ENCODE measurements at places on chromosomes 5 and 9. TPM values are rescaled to one million over a fixed set of nuclear protein-coding genes. Genes with fewer than 3 reads are reported as not detected.

DNA sequence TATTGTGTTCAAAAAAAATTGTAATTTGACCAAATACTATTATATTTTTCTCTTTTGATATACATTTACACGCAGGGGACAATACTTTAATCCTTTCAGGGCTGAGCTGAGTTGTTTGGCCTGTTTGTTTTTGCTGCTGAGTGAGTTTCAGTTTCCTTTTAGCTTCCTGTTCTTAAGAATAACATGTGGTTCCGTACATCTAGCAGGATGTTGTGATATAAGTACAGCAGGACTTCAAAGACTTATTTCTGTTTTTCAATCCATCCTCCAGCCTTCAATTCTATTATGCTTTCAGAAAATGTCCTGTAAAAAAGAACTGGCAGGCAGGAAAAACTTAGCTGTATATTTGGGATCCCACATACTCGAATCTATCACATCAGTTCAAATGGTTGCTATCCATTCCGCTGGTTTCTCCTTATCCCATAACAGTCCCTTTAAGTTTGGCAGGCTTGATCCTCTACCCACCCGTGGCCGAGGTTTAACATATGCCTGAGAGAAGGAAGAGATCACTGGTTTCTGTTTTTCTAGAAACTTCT lies 1037.3 kb upstream of the ACO1 start:
- H3K4me1 ChIP-seq = no peaks in the 10 kb centered on the region
- no peak overlapping the region for H3K27ac ChIP-seq
- H3K36me3 ChIP-seq = no peaks in the 10 kb centered on the region
- no peak for DNase-seq

- H3K4me1 ChIP-seq = no peaks in the 10 kb centered on the region
- no peaks in the 10 kb centered on the region for H3K36me3 ChIP-seq
- no peak overlapping the region for H3K27ac ChIP-seq
- no peak for DNase-seq
- H3K4me3 ChIP-seq = no peak overlapping the region
- H3K27me3 ChIP-seq = no peaks in the 10 kb centered on the region
Observed at GRCh38 chr5:142455856-142456255, 131.0 kb upstream of the SPRY4 start.

CCDC192 gene
- total RNA-seq = not detected

DNA sequence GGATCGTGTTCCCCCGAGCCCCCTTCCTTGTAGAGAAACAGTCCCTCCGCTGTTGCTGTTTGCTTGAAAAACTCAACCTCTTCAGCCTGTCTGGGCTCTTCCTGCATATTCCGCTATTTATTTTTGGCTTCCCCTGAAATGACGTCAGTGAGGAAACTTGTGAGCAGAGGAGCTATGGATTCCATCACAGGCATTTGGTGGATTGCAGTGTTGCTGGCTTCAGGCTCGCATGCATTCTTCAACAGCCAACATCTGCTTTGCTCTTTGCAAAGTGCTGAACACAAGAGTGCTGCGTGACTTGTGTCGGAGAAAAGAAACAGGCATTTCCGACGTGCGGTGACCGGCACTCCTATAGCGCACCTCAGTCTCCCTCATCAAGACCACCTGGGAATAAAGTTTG lies 232.7 kb downstream of the RFK start:
- peaks cover 2% of the 10 kb centered on the region for H3K36me3 ChIP-seq
- no peaks in the 10 kb centered on the region for H3K4me1 ChIP-seq
- DNase-seq = no peak
- no peak overlapping the region for H3K27ac ChIP-seq
- H3K27me3 ChIP-seq = no peaks in the 10 kb centered on the region

PAEP gene
- total RNA-seq = not detected

HSD17B3 gene
- not detected for total RNA-seq

PPP2R2B gene
- total RNA-seq = 0.26 TPM

DNA sequence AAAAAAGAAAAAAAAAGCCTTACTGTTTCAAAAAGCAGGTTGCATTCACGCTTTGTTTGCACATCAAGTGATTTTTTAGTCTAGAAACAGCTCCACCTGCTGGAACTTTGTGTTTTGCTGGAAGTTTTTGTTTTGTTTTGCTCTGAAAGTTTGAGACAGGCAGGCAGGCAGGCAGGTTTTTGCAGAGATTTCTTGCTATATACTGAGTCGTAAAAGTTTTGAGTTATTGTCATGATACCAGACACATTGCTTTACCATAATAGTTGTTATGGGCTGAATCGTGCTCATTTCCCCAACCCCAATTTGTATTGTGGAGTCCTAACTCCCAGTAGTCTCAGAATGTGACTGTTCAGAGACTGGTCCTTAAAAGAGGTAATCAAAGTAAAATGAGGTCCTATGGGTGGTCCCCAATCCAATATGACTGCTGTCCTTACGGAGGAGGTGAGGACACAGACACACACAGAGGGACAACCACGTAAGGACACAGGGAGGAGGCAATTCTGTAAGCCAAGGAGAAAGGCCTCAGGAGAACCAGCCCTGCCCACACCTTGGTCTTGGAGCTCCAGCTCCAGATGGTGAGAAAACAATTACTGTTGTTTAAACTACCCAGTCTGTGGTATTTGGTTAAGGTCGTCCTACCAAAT lies 20.9 kb downstream of the OR2Y1 start:
- H3K4me1 ChIP-seq = no peaks in the 10 kb centered on the region
- H3K27ac ChIP-seq = no peak overlapping the region
- no peaks in the 10 kb centered on the region for H3K36me3 ChIP-seq

GRCh38 chr5:119366540-119366881 lies 10.7 kb downstream of the TNFAIP8 start:
- no peaks in the 10 kb centered on the region for H3K36me3 ChIP-seq
- H3K27ac ChIP-seq = no peak overlapping the region
- no peaks in the 10 kb centered on the region for H3K4me1 ChIP-seq
- no peak for DNase-seq
- no peaks in the 10 kb centered on the region for H3K27me3 ChIP-seq
- H3K4me3 ChIP-seq = no peak overlapping the region

DNA sequence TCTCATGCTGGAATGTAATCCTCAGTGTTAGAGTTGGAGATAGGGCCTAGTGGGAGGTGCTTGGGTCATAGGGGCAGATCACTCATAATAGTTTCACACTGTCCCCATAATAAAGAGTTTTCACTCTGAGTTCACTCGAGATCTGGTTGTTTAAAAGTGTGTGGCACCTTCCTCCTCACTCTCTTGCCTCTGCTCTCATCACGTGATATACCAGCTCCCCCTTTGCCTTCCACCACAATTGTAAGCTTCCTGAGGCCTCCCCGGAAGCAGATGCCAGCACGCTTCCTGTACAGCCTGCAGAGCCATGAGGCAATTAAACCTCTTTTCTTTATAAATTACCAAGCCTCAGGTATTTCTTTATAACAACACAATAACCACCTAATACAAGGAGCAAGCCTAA lies 3.8 kb upstream of the KLHL3 start:
- H3K4me3 ChIP-seq = no peak overlapping the region
- H3K36me3 ChIP-seq = no peaks in the 10 kb centered on the region
- no peaks in the 10 kb centered on the region for H3K27me3 ChIP-seq
- peaks cover 12% of the 10 kb centered on the region for H3K4me1 ChIP-seq
- H3K27ac ChIP-seq = no peak overlapping the region

GRCh38 chr9:91179237-91180138 lies 182.2 kb downstream of the AUH start:
- H3K27ac ChIP-seq = no peak overlapping the region
- H3K4me3 ChIP-seq = no peak overlapping the region
- no peak for DNase-seq
- H3K27me3 ChIP-seq = no peaks in the 10 kb centered on the region
- no peaks in the 10 kb centered on the region for H3K4me1 ChIP-seq

GRCh38 chr9:130616451-130616850 lies 37.1 kb downstream of the FUBP3 start:
- H3K4me1 ChIP-seq = no peaks in the 10 kb centered on the region
- no peak for DNase-seq
- no peak overlapping the region for H3K27ac ChIP-seq
- H3K27me3 ChIP-seq = no peaks in the 10 kb centered on the region
- H3K36me3 ChIP-seq = peaks cover 13% of the 10 kb centered on the region
- H3K4me3 ChIP-seq = no peak overlapping the region

- no peak for DNase-seq
- peaks cover 12% of the 10 kb centered on the region for H3K36me3 ChIP-seq
- peaks cover 21% of the 10 kb centered on the region for H3K4me1 ChIP-seq
- no peaks in the 10 kb centered on the region for H3K27me3 ChIP-seq
- H3K4me3 ChIP-seq = no peak overlapping the region
Observed at GRCh38 chr9:124911766-124912165, 29.1 kb downstream of the GOLGA1 start.

- no peaks in the 10 kb centered on the region for H3K36me3 ChIP-seq
- H3K4me3 ChIP-seq = no peak overlapping the region
- H3K27ac ChIP-seq = no peak overlapping the region
- H3K27me3 ChIP-seq = no peaks in the 10 kb centered on the region
Observed at GRCh38 chr5:14700478-14701436, 36.2 kb downstream of the OTULIN start.

GRCh38 chr9:36980148-36980974 lies 53.7 kb downstream of the PAX5 start:
- no peak overlapping the region for H3K27ac ChIP-seq
- no peaks in the 10 kb centered on the region for H3K4me1 ChIP-seq
- no peaks in the 10 kb centered on the region for H3K36me3 ChIP-seq
- no peaks in the 10 kb centered on the region for H3K27me3 ChIP-seq

LCN15 gene
- not detected for total RNA-seq

DNA sequence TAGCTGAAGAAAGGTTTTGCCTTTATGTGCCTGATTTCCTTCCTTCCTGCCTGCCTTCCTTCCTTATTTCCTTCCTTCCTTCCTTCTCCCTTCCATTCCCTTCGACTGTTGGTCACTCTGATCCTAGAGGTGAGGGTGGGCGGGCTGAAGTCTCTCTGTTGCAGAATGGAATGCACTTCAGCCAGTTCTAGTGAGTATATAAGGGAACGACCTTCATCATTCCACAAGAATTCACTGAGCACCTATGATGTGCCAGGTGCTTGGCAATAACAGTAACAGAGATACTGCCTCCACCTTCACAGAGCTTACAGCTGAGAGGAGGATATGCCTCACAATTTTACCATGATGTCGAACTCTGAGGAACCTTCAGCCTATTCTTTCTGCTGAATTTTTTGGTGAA lies 8.7 kb upstream of the OR5C1 start:
- H3K36me3 ChIP-seq = no peaks in the 10 kb centered on the region
- no peak for DNase-seq
- H3K4me1 ChIP-seq = no peaks in the 10 kb centered on the region
- no peak overlapping the region for H3K4me3 ChIP-seq

- no peak overlapping the region for H3K4me3 ChIP-seq
- H3K27me3 ChIP-seq = no peaks in the 10 kb centered on the region
- H3K27ac ChIP-seq = no peak overlapping the region
- H3K4me1 ChIP-seq = peaks cover 11% of the 10 kb centered on the region
Observed at GRCh38 chr5:88666761-88667495, 216.1 kb downstream of the MEF2C start.

- H3K27me3 ChIP-seq = no peaks in the 10 kb centered on the region
- no peak overlapping the region for H3K27ac ChIP-seq
- peaks cover 11% of the 10 kb centered on the region for H3K4me1 ChIP-seq
Observed at GRCh38 chr9:12801663-12802062, 26.8 kb downstream of the LURAP1L start.

GRCh38 chr5:118687100-118687499 lies 301.2 kb downstream of the DTWD2 start:
- DNase-seq = no peak
- H3K27ac ChIP-seq = no peak overlapping the region
- H3K27me3 ChIP-seq = no peaks in the 10 kb centered on the region
- no peaks in the 10 kb centered on the region for H3K4me1 ChIP-seq
- no peak overlapping the region for H3K4me3 ChIP-seq

MYO10 gene
- 35.8 TPM for total RNA-seq

PLEKHG4B gene
- 0.99 TPM for total RNA-seq

DNA sequence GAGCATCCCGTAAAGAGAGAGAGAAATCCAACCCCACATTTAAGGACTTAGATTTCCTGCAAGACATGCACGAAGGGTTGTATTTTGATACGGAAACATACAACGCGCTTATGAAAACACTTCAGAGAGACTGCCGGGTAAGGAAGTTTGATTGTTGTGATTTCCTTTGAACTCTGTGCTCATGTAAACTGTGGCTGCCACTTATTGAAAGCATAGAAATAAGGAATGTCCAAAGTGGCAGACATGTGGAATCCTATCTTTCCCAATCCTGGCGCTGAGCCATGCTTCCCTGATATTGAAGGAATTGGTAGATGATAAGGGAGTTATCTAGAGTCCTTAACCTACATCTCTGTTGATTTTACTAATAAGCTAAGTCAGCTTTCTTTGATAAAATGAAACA lies 119.4 kb downstream of the PRKACG start:
- peaks cover 24% of the 10 kb centered on the region for H3K4me1 ChIP-seq
- H3K27ac ChIP-seq = no peak overlapping the region
- no peak for DNase-seq
- no peaks in the 10 kb centered on the region for H3K36me3 ChIP-seq
- no peaks in the 10 kb centered on the region for H3K27me3 ChIP-seq

DCTN3 gene
- total RNA-seq = 36.1 TPM

PRDM9 gene
- not detected for total RNA-seq

DNA sequence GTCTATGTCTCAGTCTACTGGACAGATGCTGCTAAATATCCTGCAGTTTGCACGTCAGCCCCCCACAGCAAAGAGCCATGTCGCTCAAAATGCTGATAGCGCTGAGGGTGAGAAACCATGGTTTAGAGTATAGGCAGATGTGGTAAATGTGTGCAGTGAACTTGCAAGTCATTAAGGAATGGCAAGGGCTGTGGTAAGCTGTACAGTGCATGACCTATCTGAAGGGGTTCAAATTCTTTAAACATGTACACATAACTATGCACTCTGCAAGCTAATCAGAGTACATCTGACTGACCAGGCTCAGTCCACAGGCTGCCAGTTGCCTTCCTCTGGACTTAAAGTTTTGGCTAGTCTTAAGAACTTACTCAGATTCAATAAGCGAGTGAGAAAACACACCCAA lies 170.7 kb downstream of the CFAP90 start:
- no peaks in the 10 kb centered on the region for H3K36me3 ChIP-seq
- no peak overlapping the region for H3K27ac ChIP-seq
- H3K27me3 ChIP-seq = no peaks in the 10 kb centered on the region
- H3K4me1 ChIP-seq = peaks cover 6% of the 10 kb centered on the region

GRCh38 chr9:85899388-85899787 lies 41.6 kb upstream of the NAA35 start:
- H3K36me3 ChIP-seq = no peaks in the 10 kb centered on the region
- no peaks in the 10 kb centered on the region for H3K4me1 ChIP-seq
- H3K27me3 ChIP-seq = no peaks in the 10 kb centered on the region
- DNase-seq = no peak

PCDHB13 gene
- total RNA-seq = 7.6 TPM

SLC6A19 gene
- total RNA-seq = 1.3 TPM

DNA sequence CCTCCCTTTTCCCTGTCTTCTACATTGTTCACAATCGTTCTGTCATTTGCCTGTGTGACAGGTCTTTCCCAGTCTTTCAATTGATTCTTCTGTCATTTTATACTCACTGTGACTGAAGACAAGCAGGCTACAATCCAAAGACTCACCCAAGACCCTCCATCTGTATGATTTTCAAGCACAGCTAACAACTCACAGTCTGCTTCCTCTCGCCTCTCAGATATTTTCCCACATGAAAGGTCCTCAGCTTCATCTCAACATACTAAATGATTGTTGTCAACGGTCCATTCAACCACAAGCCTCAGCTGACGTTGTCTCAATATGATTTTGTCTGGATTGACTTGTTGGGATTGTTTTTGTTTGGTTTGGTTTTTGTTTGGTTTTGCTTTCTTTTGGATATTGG lies 346.5 kb downstream of the NFIB start:
- H3K27me3 ChIP-seq = no peaks in the 10 kb centered on the region
- DNase-seq = no peak
- no peak overlapping the region for H3K4me3 ChIP-seq
- no peaks in the 10 kb centered on the region for H3K36me3 ChIP-seq
- H3K27ac ChIP-seq = no peak overlapping the region

GRCh38 chr9:708182-708550 lies 133.3 kb upstream of the DMRT1 start:
- H3K27ac ChIP-seq = peak overlapping the region; percentile 70
- H3K27me3 ChIP-seq = no peaks in the 10 kb centered on the region
- H3K4me1 ChIP-seq = peaks cover 65% of the 10 kb centered on the region
- DNase-seq = no peak
